ENCODE measurements at places on chromosomes 4 and X.

DNA sequence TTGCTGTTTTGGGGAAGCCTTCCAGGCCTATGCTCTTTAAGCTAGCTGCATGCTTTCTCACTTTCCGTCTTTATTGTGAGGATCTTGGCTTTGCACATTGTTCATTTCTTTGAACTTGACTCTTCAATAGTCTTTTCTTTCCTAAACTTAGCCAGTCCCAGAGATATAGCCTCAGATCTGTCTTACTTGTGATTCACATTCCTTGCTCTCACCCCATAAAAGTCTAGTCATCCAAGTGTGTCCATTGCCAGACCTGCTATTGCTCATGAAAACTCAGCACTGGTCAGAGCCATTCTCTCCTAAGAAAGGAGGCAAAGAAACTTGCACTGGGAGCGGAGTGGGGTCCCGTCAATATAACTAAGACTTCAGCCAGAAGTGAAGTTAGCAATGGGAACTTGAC, 275.0 kb upstream of the CTSO start:
- no peak for DNase-seq

GRCh38 chrX:114599911-114600310, 16.0 kb downstream of the HTR2C start:
- no peak for DNase-seq

- no peak for DNase-seq
These were observed 206.7 kb downstream of the SHROOM3 start for GRCh38 chr4:76641758-76642157.

DNA sequence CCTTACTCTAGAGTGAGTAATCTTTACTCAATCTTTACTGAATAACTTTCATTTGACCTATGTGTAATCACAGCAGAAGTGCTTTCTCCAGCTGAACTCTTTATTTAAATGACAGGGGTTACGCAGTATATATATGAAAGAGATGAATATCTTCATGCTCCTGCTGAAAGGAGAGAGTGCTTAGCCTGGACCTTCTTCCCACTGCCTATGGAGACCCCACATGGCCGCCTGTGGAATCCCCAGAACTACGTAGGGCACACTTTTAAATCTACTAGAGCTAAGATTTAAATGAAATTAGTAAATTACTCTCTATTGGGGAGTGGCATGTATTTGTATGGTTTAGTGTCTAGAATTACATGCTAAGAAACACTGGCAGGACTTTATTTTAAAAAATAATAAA, 391.2 kb downstream of the ANKRD50 start:
- no peak for DNase-seq

GRCh38 chr4:67701517-67701850, 529 bp upstream of the UBA6 start:
- DNase-seq = no peak

DNA sequence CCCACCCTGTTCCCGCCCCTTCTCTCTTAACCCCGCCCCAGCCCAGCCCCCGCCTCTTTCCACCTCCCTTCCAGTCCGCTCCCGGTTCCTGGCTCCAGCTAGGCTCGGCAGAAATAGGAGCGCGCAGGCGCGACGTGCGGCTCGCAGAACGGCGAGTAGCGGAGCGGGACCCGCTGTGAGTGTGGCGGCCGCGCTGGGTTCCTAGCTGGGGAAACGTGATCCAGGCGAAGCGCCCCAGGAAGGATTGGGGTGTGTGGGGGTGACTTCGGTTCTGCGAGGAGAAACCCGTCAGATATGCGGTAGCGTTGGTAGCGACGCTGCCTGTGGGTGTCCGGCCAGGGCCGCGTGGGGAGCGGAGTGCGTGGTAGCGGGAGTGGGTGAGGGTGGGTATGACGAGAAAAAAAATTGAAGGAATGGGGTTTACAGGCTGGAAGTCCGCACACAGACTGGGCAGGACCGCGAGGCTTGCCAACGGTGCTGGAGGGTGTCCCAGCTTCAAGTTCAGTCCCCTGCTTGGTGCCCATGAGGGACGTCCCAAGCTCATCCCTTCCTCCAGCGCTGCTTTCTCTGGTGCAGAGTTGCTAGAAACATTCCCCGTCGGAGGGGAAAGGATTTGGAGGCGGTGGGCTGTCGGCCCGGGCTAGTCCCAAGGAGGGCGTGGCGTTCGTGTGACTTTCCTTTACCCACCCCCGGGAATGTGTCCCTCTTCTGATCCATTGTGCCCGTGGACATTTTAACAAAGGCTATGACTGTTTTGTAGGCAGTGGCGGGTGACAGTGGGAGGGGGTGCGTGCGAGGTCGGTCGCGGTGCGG, at the start of gene PRRG1:
Gene PRRG1 (plus strand): TSS at position 144 of the 813 bp plus-strand sequence. CDS start 56,886 bp downstream, outside the sequence.
- peak; percentile 92 for DNase-seq

GRCh38 chrX:40120838-40121580, 23.3 kb upstream of the BCOR start:
- no peak for DNase-seq

DNA sequence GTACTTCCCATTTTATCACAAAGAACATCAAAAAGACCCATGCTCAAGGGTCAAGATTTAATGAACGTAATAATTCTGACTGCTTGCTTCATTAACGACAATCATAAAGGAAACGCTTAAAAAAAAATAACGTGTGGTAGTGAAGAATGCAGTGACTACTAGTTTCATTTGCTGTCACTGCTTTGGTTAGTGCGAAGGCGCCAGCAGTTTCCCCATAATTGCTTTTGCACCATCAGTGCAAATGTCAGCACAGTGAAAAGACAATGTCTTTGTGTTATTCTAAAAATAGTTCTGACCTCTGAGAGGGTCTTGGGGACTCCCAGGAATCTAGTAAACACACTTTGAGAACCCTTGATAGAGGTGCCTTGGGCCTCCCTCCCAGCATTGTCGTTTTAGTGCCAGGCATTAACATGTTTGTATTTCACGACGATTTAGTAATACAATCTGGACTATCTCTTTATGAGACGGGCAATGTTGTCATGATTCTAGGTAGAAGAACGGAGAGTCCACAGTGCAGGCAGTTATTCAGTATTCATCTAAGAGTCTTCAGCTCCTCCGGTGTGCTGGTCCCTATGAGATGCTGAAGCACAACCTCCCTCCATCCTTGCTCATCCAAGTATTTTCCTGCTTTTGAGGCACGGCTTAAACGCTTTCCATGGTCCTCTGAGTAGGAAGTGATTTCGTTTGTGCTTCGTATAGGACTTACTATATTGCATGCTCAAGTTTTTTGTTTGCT, 71.0 kb downstream of the AFF1 start:
- no peak for DNase-seq

DNA sequence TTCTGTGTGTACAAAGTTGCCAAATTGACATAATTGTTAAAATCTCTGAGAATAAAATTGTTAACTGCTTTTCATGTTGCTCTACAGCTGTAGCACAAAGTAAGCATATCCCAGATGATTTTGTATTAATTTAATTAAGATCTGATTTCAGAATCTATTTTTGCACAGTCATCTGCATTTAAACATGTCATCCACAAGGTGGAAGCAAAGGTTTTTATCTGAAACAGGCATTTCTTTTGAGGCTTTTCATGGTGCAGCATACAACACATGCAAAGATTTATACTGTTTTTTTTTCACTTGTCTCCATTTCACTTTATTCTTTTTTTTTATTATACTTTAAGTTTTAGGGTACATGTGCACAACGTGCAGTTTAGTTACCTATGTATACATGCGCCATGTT, 51.2 kb downstream of the GC start:
- no peak for DNase-seq

- DNase-seq = no peak
These were observed 22.4 kb upstream of the MXD4 start for GRCh38 chr4:2284161-2284933.

DNA sequence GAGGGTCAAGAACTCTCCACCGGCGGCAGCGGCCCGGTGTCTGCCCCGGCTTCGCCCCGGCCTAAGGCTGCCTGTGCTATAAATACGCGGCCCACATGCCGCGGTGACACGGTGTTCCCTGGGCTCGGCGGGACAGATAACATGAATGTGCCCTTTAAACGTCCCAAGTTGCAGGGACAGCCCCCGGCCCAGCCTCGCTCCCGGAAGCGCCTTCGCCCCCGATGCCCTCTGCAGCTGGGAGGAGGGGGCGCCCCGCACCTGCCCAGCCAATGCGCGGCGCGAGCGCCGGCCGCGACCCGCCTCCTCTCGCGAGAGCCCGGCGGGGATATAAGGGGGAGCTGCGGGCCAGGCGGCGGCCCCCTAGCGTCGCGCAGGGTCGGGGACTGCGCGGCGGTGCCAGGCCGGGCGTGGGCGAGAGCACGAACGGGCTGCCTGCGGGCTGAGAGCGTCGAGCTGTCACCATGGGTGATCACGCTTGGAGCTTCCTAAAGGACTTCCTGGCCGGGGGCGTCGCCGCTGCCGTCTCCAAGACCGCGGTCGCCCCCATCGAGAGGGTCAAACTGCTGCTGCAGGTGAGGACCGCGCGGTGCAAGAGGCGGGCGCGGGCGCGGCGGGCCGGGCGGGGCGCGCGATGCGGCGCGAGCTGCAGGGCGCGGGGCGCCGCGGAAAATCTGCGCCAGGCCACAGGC, at the start of gene SLC25A4:
Gene SLC25A4 (plus strand): TSS at position 355 of the 689 bp plus-strand sequence. CDS start 107 bp downstream, at position 462.
- peak; percentile 95 for DNase-seq

DNA sequence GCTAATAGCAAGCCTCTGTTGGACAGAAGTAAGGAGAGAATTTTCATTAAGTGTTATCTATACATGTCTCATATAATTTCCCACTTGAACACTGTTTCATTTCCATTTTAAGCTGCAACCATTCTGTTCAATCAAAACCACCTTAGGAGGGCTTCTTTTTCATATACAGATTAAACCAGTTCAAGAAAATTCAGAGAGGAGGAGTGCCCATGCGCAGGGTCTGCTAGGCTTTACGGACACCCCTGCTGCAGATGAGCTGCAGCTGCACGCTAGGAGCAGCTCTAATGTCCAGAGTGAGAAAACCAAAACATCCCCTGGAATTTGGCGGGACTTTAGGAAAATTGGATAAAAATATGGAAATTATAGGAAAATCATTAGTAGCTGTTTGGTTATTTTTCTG, 541.0 kb downstream of the SPRY1 start:
- DNase-seq = no peak

GRCh38 chr4:24624381-24624780, 40.0 kb upstream of the DHX15 start:
- no peak for DNase-seq

DNA sequence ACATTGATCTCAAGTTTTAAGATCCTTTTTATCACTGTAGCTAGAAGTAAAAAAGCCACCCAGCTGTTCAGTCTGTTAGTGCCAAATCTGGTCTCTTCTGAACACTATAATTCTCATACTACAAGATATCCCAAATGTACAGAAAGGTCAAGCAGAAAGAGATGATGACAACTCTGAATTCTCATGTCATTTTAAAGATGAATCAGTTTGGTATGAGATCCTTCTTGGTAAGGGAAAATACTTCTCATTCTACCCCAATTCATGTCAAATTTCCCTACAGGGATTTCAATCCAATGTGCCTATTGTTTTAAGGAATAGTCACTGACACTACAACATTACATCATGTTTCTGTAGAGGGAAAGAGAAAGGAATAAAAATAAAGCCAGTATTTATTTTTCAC, 184.5 kb downstream of the CPEB2 start:
- no peak for DNase-seq

DNA sequence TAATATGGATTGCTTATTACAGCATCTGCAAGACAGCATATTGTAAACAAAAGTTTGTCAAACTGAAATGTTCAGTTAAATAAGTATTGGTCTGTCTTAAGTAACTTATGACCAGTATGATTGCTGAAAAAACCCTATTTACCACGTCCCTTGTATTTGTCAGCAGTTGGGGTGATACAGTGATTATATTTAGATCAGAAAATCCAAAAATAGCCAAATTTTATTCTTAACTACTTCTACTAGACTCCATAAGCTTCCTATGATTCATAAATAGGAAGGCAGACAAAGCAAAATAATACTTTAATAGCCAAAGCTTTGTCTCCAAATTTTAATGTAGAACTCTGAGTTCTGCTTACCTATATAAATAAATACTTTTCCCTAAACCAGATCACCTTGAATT, 45.3 kb downstream of the TBCK start:
- no peak for DNase-seq

DNA sequence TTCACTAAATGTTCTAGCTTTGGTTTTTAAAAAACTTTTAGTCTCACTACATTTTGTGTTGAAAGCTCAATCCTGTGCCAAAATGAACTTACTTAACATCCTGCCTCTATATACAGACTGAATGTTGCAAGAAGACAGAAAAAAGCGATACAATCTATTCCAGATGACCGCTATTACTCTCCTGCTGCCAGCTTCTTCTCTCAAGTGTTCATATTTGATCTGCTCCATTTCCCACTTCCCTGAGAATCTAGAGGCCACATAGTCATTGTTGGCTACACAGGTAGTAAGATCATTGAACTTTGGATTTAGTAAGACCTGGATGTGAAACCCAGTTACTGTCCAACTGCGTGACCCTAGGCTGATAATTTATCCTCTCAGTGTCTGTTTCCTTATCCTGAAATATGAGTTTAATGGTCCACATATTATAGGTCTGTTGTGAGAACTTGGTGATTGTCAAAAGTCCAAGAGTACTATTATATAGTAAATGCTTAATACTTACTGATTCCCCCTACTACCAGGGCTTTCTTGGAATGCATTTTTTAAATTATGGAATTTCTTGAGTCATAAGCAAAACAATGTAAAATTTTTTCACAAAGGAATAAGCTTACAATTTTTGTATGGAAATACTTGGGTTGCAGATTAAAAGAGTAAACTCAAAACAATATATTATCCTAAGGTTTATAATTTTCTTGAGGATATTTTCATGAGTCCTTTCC, 976.8 kb upstream of the ADGRL3 start:
- DNase-seq = no peak

DNA sequence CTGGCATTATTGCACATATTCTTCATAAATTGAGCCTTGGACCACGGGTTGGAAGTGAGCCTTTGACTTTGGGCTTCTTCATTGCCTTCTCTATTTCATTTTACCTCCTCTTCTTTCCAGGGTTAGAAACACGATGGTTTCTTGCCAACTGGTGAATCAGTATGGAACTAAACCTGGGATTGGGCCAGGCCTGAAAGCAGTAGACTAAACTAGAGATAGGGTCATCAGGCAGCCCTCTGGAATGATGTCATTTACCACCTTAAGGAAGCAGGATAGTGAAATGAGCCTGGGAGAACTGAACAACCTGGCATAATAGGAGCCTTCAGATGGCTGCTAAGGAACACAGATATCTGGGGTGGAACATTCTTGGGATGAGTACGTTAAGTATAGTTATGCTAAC, 67.5 kb upstream of the ATP8A1 start:
- no peak for DNase-seq

DNA sequence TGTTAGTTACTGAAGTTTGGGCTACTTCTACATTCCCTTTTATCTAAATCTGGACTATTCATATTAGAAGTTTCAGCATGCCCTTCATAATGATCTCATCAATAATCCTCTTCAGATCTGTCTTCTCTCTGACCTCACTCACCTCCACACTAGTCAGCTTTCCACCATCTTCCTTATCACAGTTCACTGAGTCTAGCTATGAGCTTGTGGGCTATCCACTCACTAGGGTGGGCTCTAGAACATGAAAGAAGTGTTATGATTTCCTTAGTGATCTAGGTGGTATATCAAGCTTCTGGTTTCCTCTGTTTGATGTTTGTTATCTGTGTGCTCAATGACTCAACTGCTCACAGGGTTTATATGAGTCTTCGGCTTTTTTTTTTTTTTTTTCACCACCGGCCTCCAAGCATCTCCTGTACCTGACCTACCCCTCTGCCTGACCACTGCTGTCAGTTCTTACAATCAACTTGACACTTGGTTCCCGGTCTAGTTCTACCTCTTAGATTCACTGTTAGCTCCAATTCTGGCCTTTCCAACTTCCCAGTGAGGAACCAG, 103.1 kb downstream of the PAPSS1 start:
- no peak for DNase-seq
